ENCODE measurements at places on chromosomes 3 and 15. TPM values are rescaled to one million over a fixed set of nuclear protein-coding genes. Genes with fewer than 3 reads are reported as not detected.

The ITPKA gene
- total RNA-seq: 0.29 TPM

DNA sequence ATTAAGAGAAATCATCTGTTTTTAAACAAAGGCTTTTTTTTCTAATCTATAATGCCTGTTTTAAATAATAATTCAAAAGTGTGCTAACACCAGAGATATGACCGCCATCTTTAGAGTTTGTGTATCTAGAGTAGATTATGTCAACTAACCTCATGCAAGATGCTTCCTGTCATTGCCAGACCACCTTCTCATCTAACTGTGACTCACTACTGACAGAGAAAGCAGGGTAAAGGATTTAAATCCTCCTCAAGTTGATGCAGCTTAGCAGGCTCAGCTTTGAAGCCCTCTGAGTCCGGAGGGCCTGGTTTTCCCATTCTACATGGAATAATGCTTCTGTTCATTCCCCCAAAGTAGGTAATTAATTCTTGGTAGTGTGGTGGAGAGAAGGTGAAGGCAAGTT is 108.5 kb downstream of the ECT2 start:
- no peaks in the 10 kb centered on the region for H3K4me1 ChIP-seq
- H3K27ac ChIP-seq: no peak overlapping the region
- H3K4me3 ChIP-seq: no peak overlapping the region

GRCh38 chr3:16476636-16477035 is 36.9 kb downstream of the RFTN1 start:
- H3K27me3 ChIP-seq: no peaks in the 10 kb centered on the region
- H3K4me1 ChIP-seq: peaks cover 72% of the 10 kb centered on the region

DNA sequence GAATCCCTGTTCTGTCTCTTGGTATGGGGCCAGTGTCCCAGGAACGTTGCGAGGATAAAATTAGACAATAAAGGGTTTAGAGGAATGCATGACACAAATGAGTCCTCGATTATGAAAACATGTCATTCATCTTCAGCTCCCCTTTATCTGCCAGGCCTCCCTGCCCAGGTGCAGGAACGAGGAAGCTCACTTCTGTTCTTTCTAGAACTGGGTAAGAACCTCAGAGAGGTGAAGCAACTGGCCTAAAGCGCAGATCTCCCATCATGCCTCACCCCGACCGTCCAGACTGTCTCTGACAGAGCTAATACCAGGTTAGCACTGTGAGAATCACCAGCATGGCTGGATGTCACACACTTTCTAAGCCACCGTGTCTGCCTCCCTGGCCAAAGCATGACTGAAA is 1.5 kb upstream of the ITIH1 start:
- H3K36me3 ChIP-seq: no peaks in the 10 kb centered on the region
- H3K4me1 ChIP-seq: no peaks in the 10 kb centered on the region
- H3K27me3 ChIP-seq: peaks cover 14% of the 10 kb centered on the region
- H3K4me3 ChIP-seq: no peak overlapping the region
- DNase-seq: no peak
- H3K27ac ChIP-seq: no peak overlapping the region

The EFL1 gene
- total RNA-seq: 30.9 TPM

The SPESP1 gene
- total RNA-seq: 2.9 TPM

- peaks cover 4% of the 10 kb centered on the region for H3K4me1 ChIP-seq
- DNase-seq: no peak
- no peak overlapping the region for H3K27ac ChIP-seq
Observed at GRCh38 chr3:47643092-47643491, 64.4 kb upstream of the CSPG5 start.

The KIF7 gene
- 12.3 TPM for total RNA-seq

The CLDN18 gene
- not detected for total RNA-seq

DNA sequence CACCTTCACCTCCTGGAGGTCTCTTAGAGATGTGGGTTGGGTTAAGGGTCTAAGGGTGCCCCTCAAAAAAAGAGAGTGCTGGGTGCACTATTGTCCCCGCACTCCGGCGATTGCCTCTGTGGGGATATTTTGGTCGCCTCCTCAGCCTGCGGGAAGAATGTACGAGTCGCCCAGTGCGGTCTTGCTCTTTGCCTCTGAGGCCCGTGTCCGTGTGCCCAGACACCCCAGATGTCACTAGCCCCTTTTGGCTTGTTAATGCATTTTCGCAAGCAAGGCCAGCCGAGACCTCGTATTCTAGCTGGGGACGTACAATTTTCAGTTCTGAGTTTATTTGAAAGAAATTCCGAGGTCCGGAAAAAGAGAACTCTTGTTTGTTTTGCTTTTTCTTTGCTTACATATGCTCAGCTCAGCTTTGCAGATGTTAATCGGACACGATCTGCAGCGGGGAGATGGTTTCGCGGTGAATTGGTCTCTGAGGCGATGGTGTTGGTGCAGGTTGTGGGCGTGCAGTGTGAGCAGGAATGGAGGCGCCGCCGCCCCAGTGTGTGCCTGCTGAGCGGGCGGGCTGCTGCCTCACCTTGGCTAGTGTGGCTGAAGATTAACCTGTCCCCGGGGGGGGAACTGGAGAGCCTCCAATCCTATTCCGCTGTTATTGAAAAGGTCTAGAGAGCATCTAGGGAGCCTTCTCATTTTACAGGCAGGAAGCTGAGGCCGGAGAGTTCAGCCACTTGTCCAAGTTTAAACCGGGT is 1.4 kb downstream of the ST6GAL1 start:
- peaks cover 10% of the 10 kb centered on the region for H3K27me3 ChIP-seq
- H3K4me1 ChIP-seq: peaks cover 12% of the 10 kb centered on the region
- H3K27ac ChIP-seq: no peak overlapping the region
- H3K4me3 ChIP-seq: peak overlapping the region; percentile 75
- peak; percentile 76 for DNase-seq

- DNase-seq: no peak
- H3K27me3 ChIP-seq: peaks cover 50% of the 10 kb centered on the region
- H3K36me3 ChIP-seq: no peaks in the 10 kb centered on the region
Observed at GRCh38 chr3:46380471-46381221, 9.9 kb downstream of the CCR5 start.

The CLSTN2 gene
- under 0.01 TPM for total RNA-seq

GRCh38 chr15:89125088-89125826 is 37.0 kb downstream of the ABHD2 start:
- H3K27ac ChIP-seq: no peak overlapping the region
- H3K4me3 ChIP-seq: no peak overlapping the region
- DNase-seq: no peak
- H3K36me3 ChIP-seq: peaks cover 42% of the 10 kb centered on the region

The ANKRD28 gene
- total RNA-seq: 223 TPM

DNA sequence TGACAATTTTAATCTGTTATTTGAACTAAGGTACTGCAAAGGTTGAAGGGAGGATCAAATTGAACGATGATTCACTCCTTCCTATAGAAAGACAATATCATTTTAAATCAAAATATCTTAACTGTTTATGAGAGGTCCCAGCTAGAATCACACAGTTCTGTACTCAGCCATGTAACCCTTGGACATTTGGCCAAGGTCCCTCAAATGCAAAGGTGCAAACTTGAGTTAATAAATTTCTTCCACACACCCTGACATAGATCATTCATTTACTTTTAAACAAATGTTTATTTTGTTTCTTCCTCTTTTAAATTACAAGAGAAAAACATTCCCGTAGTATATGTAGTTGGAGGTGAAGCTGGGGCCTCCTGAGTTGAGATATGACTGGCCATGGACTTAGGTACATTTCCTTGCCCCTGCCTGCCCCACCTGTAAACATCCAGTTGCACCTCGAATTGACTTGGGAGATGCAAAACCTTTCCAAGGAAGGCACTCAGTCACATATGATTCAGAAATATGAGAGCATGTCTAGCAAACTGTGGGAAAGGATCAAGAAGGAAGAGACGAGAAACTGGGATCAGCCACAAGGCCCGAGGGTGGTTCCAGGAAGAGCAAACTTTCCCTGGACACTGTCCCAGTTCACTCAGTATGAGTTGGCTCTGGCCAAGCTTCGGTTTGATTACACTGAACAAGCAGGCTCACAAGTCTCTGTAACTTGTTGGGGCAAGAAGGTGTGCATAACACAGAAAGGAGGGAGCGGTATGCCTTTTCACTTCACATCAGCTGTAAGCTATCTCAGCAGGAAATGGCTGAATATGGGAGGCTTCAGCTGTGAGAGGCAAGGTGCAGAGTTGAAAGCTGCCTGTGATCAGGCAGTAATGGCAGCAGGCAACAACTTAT is 6.7 kb downstream of the TNFSF10 start:
- H3K27ac ChIP-seq: peak overlapping the region; percentile 54
- peaks cover 22% of the 10 kb centered on the region for H3K4me1 ChIP-seq
- H3K4me3 ChIP-seq: no peak overlapping the region
- H3K36me3 ChIP-seq: no peaks in the 10 kb centered on the region
- H3K27me3 ChIP-seq: no peaks in the 10 kb centered on the region

The SLC15A2 gene
- total RNA-seq: 0.29 TPM

GRCh38 chr3:14632442-14632930 is 19.1 kb upstream of the CCDC174 start:
- H3K36me3 ChIP-seq: no peaks in the 10 kb centered on the region
- no peak overlapping the region for H3K4me3 ChIP-seq
- no peaks in the 10 kb centered on the region for H3K4me1 ChIP-seq

GRCh38 chr3:70120357-70120966 is 120.9 kb downstream of the SAMMSON start:
- H3K36me3 ChIP-seq: no peaks in the 10 kb centered on the region
- DNase-seq: peak; percentile 51

The PPM1L gene
- 4.3 TPM for total RNA-seq
